ENCODE measurements at places on chromosomes 16 and 17.

DNA sequence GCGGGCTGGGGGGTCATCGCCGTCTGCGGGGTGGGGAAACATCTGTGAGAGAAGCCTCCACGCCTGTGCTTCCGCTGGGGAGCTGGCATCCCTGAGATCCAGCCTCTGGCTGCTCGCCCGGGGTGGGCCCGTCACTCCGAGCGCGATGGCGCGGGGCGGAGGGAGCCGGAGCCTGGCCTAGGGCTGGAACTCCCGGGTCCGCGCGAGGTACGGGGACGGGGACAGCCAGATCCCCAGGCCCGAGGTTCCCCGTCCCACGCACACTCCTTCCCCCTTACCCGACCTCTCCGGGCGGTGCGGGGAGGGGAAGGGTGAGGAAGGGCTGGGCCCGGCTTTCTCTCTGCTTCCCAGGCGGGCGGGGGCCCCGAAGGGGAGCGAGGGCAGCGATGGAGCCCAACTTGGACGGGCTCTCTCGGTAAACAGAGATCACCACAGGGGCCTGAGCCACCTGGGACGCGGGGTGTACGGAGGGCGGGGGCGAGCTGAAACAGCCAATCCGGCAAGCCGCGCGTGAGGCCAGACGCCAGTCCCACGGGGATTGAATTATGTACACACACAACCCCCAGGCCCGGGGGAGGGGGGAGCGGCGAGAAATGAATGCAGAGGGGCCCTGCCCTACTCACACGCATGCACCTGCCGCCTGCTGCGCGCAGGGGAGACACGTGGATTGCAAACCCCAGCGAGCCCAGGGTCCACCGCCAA, at the start of gene SLC16A11:
TSS of gene SLC16A11 (minus strand) at position 596 of the 702 bp plus-strand sequence. CDS start at position 17, 579 bp downstream.
- no peak for DNase-seq

DNA sequence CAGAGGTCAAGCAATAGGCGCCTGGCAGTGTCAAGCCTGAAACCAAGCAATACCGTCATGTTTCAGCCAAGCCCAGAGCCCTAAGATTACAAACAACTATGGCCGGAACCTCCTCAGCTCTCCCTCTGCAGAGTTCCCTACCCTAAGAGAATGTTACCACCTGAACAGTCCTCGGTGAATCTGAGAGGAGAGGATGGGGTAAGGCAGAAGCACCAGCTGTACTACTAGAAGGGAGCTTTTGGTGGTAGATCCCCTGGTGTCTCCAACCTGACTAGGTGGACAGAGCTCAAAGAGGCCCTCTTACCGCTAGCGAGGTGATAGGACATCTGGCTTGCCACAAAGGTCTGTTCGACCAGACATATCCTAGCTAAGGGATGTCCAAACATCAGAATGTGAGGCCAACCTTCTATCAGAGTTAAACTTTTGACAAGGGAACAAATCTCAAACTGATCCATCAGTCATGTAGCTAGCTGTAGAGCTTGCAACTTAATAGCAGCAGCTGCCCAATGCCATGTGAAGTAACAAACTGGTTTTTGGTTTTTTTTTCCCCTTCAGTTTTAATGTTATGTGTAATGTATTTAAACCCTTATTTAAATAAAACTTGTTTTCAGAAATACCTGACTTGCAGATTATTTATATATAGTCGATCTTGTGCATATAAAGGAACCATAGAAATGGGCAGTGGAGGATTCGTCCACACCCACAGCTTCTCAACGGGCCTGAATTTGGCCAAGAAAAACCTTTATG, 2.5 kb downstream of the EIF1 start:
- DNase-seq, result no peak

DNA sequence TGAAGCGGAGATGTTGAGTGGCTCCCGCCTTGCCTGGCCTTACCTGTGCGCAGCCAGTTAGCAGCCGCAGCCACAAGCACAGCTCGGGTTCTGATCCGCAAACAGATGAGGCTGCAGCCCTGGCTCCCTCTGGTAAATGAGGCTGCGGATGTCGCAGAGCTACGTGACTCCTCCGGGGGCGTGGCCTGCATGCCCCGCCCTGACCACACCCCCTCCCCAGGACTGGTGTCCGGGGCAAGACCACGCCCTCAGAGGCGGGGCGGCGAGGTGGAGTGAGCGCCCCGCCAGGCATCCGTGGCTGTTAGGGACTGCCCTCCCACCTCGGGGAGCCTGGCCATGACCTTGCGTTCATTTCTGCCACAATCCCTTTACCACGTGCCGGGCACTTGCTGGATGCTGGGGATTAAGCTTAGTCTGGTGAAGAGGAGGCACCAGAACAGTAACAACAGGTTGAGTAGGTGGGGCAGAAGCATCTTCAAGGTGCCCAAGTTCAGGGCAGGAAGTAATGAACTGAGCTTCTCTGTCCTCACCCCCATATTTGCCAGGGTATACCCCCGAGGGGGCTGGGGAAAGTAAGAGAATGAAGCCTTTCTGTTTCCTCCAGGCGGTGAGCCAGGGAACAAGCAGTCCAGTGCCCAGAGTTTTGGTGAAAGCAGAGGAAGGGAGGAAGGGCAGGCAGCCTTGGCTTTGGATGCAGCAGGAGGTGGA, at the start of gene ALDOC:
TSS of gene ALDOC (minus strand) at position 138 of the 708 bp plus-strand sequence. CDS start 1,363 bp downstream, outside the sequence.
- peak; percentile 93 for DNase-seq

DNA sequence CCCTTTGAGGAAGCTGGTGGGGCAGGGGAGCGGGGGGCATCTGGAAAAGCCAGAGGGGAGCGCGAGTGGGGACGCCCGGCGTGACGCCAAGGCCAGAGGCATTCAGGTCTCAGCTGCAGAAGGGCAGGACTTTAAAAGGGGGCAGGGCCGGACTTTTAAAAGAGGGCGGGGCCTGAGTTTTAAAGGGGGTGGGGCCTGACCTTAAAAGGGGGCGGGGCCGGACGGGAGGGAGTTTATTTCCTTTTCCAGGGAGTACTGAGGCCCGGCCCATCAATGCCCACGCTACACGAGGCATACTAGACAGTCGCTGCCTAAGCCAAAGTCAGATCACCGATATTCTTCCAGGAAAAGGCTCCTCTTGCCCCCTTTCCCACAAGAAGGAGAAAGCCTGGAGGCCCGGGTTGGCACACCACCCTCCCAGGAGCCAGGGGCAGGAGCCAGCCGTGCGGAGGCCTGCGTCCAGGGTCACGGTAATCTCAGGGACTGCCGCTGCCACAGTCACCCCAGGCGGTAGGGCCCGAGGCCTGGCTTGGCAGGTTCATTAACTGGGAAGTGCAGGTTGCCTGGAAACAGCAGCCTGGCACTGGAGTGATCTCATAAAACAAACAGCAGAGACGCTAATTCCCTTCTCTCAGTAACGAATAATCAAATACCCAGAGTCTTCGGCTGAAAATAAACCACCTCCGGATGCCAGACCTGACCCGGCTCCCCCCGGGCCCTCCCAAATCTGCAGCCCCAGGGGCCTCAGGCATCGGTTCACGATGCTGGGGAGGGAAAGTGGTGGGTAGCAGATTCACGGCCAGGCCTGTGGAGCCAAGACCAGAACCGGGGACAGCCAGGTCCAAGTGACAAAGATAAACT, 90.7 kb downstream of the TIMM22 start:
- DNase-seq, result peak; percentile 48

DNA sequence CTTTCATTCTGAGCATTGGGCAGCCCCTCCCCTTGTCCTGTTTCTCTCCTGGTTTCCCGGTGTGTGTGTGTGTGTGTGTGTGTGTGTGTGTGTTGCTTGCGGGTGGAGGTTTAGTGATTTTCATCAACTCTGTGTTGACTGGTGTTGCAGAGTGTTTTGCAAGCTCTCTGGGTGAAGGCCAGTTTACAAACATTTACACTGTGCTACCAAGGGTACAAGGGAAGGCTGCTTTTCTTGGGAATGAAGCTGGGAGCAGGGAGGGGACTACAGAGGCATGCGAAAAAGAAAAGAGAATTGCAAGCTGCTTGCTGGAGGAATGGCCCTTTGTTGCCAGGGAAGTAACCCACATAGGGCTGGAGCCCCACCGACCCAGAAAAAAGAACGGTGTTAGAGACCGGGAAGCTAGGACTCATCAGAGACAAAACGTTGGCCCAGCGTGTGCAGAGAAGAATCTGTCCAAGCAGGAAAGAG, 29.6 kb downstream of the HS3ST3B1 start:
- no peak for DNase-seq

GRCh38 chr16:13014476-13014875, 113.1 kb downstream of the SHISA9 start:
- DNase-seq, result no peak

- no peak for DNase-seq
These were observed 273.8 kb downstream of the C16orf95 start for GRCh38 chr16:87043231-87044031.

- DNase-seq, result no peak
These were observed 121.2 kb downstream of the CDH11 start for GRCh38 chr16:65000654-65001053.

DNA sequence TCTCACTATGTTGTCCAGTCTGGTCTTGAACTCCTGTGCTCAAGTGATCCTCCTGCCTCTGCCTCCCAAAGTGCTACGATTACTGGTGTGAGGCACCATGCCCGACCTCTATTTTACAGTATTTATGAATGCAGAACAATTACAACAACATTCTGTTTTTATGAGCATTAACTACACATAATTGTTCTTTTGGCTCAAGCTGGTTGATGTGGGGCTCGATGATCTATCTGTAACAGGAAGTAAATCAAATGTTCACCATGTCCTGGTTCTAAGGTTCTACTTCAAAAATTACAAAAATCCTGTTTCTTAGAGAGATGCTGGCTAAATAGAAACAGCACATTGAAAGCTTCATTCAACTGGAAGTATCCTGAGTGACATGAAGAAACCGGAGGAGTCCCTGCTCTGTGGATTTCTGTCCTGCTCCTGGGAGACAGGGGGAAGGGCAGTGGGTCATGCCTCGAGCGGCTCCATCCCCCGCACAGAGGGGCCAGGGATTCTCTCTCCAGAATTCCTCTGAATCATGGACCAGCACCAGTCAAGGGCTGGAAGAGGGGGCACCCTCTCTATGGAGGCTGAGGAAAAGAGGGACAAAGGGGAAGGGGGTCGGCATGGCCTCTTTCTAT, 31.5 kb downstream of the FA2H start:
- DNase-seq, result no peak

GRCh38 chr17:45998987-45999899, at the start of gene STH:
Gene STH (plus strand): TSS chr17:45999250. CDS start chr17:45999280, 30 bp downstream.
- no peak for DNase-seq

- DNase-seq, result no peak
These were observed 6.0 kb upstream of the TBX21 start for GRCh38 chr17:47726796-47727703.

- no peak for DNase-seq
These were observed 13.6 kb upstream of the CBFB start for GRCh38 chr16:67015313-67015731.

GRCh38 chr17:9273428-9274391, 252.4 kb downstream of the NTN1 start:
- DNase-seq, result no peak

- DNase-seq, result no peak
These were observed 16.3 kb upstream of the MAP3K14 start for GRCh38 chr17:45332989-45333701.

- DNase-seq, result no peak
These were observed 16.0 kb downstream of the NSRP1 start for GRCh38 chr17:30132615-30133014.

- no peak for DNase-seq
These were observed 18.1 kb upstream of the CNEP1R1 start for GRCh38 chr16:50006964-50007363.

DNA sequence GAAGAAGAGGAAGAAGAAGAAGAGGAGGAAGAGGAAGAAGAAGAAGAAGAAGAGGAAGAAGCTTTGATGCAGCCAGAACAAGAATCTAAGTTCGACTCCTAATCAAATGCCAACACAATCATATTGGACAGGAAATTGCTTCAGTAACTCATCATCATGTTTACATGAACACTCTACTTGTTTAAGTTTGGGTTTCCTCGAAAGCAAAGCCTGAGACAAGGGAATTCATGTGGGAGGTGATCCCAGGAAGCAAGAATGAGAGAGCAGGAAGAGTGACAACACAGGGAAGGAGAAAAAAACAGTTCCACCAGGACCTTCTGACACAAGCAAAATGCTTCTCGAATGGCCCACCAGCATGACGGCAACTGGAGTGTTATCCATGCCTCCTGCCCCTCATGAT, 279.0 kb downstream of the PMP22 start:
- no peak for DNase-seq

DNA sequence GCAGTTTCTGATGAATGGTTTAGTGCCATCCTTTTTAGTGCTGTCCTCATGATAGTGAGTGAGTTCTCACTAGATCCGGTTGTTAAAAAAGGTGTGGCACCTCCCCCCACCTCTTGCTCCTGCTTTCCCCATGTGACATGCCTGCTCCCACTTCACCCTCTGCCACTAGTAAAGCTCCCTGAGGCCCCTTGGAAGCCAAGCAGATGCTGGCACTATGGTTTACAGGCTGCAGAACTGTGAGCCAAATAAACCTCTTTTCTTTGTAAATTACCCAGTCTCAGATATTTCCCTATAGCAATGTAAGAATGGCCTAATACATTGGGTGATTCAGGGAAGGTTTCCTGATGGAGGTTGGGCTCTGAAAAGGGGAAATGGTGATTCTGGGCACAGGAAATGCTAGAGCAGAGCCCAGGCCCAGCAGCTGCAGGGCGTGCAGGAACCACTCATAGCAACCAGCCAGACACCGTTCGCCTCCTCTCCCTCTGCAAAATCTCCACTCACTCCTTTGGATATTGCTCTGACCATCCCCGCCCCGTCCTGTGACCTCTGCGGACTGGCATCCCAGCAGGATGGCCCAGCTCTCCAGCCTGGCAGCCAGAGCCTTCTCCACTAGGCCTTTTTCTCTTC, 2.6 kb upstream of the ADORA2B start:
- DNase-seq, result no peak

DNA sequence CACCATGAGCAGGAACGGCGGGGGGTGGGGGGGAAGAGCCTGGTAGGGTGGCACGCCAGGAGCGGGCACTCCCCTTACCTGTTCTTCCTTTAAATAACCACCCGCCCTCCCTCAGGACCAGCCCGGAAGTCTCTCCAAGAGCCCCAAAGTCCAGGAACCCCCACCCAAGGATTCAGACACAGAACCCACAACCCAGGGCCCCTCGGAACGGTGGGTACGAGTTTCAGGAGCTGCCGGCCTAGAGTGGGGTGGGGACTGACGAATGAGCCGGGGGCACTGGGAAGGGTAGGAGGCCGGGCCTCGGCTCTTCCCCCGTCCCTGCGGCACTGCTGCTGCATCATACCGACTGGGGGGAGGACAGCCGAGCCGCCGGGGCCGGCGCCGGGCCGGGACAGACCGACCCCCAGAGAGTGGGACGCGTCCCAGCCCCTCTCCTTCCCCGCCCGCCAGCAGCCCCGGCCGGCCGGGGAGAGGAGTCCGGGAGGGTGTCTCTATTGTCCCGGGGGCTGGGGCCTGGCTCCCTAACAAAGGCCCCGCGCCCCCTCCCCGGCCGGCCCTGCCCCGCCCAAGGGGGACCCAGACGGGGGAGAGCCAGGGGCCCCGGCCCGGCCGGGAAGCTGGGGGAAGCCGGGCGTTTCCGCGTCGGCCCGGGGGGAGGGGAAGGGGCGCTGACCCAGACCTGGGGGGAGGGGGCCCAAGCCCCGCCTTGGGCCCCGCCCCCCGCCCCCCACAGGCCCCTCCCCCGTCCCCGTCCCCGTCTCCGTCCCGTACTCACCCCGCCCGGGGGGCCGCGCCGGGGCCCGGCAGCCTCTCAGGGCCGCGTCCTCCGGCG, 747 bp downstream of the ATXN7L3 start:
- DNase-seq, result no peak

- DNase-seq, result no peak
These were observed 136.6 kb upstream of the RPH3AL start for GRCh38 chr17:488993-489757.

- DNase-seq, result no peak
These were observed 13.4 kb downstream of the IRF8 start for GRCh38 chr16:85912211-85912974.

GRCh38 chr17:77590951-77591735, 367.4 kb upstream of the TNRC6C start:
- DNase-seq, result no peak

GRCh38 chr17:79009397-79010303, at the start of gene CANT1:
Gene CANT1 (minus strand): TSS chr17:79009764. CDS start chr17:78997622, 12,142 bp downstream.
- DNase-seq, result peak; percentile 70
